Panc1 (cell line): ENCODE measurements at places on chromosomes 6 and 20. TPM values are rescaled to one million over a fixed set of nuclear protein-coding genes. Genes with fewer than 3 reads are reported as not detected.

RALGAPA2 gene
- 13.4 TPM for total RNA-seq

TUBB2B gene
- total RNA-seq: 22.7 TPM

COL12A1 gene
- 10.4 TPM for total RNA-seq

BPI gene
- not detected for total RNA-seq

IYD gene
- 0.03 TPM for total RNA-seq

TSPO2 gene
- not detected for total RNA-seq

MCM3 gene
- 107 TPM for total RNA-seq

SGK2 gene
- total RNA-seq: 0.90 TPM

LRRC73 gene
- 2.9 TPM for total RNA-seq

LINC00237 gene
- total RNA-seq: not detected

PLA2G7 gene
- total RNA-seq: 0.41 TPM

LAMA4 gene
- 11.9 TPM for total RNA-seq

CLPSL2 gene
- total RNA-seq: 0.57 TPM

NKAPL gene
- total RNA-seq: not detected

BMP2 gene
- total RNA-seq: 0.23 TPM

ZC2HC1B gene
- total RNA-seq: not detected

DEF6 gene
- 0.59 TPM for total RNA-seq

RIPPLY2 gene
- 6.5 TPM for total RNA-seq

TREM1 gene
- total RNA-seq: not detected

ADGB gene
- not detected for total RNA-seq

SMPDL3A gene
- 1.8 TPM for total RNA-seq

LAMA5 gene
- total RNA-seq: 497 TPM

TFEB gene
- total RNA-seq: 13.3 TPM

SLPI gene
- total RNA-seq: 0.74 TPM

MCCD1 gene
- total RNA-seq: not detected

SYNDIG1 gene
- total RNA-seq: not detected

CD83 gene
- total RNA-seq: 5.3 TPM

FAM209B gene
- not detected for total RNA-seq

FAM83D gene
- total RNA-seq: 30.9 TPM

POM121L2 gene
- not detected for total RNA-seq

GPR6 gene
- total RNA-seq: not detected

ARFGEF2 gene
- total RNA-seq: 36.6 TPM
